CD4-positive, alpha-beta T cell (primary cell): ENCODE measurements at places on chromosomes 5 and 9.
A peak's percentile ranks its signal among the peaks of the same experiment; 100 is the strongest.

DNA sequence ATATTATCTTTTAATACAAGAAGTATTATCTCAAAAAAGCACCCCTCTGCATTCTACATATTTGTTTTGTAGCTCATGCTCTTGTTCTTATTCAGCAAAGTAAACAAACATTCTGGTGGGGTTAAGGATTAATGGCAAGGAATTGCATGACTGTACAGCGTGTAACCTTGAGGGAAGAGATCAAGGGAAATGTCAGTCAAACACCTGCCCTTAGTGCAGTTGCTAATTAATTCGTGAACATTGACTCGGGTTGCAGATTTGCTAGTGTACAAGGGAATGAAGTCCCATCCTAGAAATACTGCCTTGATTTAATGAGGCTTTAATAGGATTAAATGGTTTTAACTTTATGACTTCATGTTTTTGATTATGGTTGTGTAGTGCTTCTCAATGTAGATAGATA is 1758.1 kb downstream of the MAT2B start:
- DNase-seq: no peak

DNA sequence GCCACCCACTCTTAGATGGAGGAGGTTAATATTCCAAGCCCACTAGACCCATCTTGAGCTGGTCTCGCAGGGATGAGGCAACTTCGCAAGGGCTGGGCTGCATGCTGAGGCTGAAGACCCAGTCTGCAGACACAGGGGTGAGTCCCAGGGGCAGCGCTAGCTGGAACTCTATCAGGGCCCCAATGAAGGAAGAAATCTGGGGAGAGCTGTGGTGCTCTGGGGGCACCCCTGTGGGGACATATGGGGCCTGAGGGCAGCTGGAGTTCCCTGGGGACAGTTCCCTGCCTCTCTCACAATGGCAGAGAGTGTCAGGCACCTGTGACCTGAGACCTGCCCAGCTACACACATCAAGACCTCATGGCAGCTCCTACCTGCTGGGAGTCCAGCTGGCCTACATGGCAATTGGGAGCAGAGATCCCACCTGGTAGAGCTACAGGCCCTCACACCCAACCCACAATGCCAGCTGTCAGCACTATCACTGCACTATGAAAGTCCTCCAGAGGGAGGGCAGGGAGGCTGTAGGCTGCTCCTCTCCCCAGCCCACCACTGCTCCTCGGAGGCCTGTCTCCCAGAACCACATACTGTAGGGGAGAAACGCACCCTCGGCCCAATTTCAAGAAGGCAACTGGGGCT is 202.2 kb downstream of the GABBR2 start:
- DNase-seq: no peak

- peak; percentile 83 for DNase-seq
Measured at GRCh38 chr9:136283291-136284235, 20.3 kb downstream of the CCDC187 start.

GRCh38 chr5:156922207-156922792 is 40.7 kb downstream of the TIMD4 start:
- DNase-seq: no peak

- DNase-seq: no peak
Measured at GRCh38 chr9:21906881-21907280, 87.3 kb downstream of the CDKN2A start.

- no peak for DNase-seq
Measured at GRCh38 chr5:41508696-41509398, 1.6 kb downstream of the PLCXD3 start.

- no peak for DNase-seq
Measured at GRCh38 chr5:156778139-156778706, 71.9 kb upstream of the PPP1R2B start.
